ENCODE measurements at places on chromosomes 16 and 17. TPM values are rescaled to one million over a fixed set of nuclear protein-coding genes. Genes with fewer than 3 reads are reported as not detected.

Gene MSLN
- polyA plus RNA-seq = not detected

Gene CARD14
- polyA plus RNA-seq = not detected

Gene B9D1
- 66.0 TPM for polyA plus RNA-seq

DNA sequence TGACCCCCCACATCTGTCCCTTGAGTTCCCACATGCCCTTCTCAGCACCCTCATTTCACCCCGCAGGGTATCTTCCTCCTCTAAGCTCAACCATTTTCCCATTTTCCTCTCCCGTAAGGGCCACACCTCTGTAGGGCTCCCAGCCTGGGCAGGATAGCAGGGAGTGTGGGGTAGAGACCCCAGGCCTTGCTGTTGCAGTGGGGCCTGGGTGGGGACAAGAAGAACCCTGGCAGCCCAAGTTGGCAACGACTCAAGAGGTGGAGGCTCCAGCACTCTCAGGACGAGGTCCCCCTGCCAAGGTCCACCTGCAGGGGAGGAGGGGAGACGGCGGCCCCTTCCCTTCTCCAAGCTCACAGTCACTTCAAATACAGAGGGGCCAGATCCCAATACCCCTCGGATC, 2.0 kb upstream of the TMEM92 start:
- H3K4me3 ChIP-seq = no peak overlapping the region
- H3K36me3 ChIP-seq = no peaks in the 10 kb centered on the region
- H3K27me3 ChIP-seq = peaks cover 8% of the 10 kb centered on the region
- no peak for DNase-seq
- peaks cover 3% of the 10 kb centered on the region for H3K4me1 ChIP-seq

DNA sequence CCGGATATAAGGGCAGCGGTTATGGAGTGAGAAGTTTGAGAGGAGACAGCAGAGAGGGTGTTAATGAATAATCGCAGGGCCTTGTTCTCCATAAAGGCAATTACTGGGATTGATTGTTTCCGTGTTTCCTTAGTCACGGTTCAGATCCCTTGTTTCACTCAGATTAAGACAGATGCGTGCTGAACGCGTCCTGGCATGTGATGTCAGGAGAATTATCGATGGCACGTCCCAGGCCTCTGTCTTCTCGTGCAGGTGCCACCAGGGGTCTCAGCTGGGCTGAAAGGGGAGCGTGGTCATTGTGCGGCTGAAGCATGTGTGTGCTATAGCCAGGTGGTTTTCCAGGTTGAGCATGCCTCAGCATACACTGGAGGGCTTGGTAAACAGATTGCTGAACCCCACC, 142.4 kb upstream of the NOL11 start:
- H3K4me1 ChIP-seq = no peaks in the 10 kb centered on the region
- no peak for DNase-seq
- H3K4me3 ChIP-seq = no peak overlapping the region
- H3K27me3 ChIP-seq = no peaks in the 10 kb centered on the region

DNA sequence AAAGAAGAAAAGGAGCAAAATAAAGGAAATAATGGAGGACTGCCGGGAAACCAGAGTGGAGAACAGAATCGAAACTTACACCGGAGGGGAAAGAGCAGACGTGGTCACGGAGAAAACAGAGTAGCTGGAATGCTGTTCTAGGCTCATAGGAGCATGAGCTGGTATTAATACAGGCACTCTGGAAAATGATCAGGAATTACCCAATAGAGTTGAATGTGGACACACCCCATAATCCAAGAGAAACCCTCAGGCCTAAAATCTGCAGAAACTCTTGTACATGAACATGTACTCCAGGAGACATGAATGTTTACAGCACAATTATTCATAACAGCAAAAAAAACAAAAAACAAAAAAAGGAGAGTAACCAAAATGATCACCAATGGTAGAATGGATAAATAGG, 77.7 kb downstream of the RPH3AL start:
- H3K4me3 ChIP-seq = no peak overlapping the region
- no peaks in the 10 kb centered on the region for H3K36me3 ChIP-seq
- H3K27me3 ChIP-seq = no peaks in the 10 kb centered on the region
- H3K4me1 ChIP-seq = peaks cover 10% of the 10 kb centered on the region
- DNase-seq = no peak
- H3K27ac ChIP-seq = no peak overlapping the region

DNA sequence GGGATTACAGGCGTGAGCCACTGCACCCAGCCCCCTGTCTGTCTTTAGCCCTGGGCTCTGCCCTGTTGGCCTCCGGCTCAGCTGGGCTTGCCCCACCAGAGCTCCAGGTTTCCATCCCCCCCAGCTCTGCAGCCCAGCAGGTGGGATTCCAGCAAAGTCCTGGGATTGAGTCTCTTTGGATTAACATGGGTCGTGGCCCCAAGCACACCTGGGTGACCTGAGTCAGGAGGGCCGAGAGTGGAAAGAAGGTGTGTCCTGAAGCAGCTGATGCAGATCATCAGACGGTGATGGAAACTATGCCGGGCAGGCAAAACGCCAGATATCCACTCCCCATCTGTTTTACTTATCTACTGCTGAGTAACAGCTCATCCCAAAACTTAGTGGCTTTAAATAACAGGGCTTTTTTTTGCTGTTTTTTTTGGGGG, 72.5 kb downstream of the KNOP1 start:
- no peaks in the 10 kb centered on the region for H3K4me1 ChIP-seq
- no peak for DNase-seq
- H3K4me3 ChIP-seq = no peak overlapping the region
- H3K27me3 ChIP-seq = no peaks in the 10 kb centered on the region

GRCh38 chr17:2393174-2393953, 7.5 kb downstream of the MNT start:
- no peaks in the 10 kb centered on the region for H3K27me3 ChIP-seq
- H3K36me3 ChIP-seq = no peaks in the 10 kb centered on the region
- DNase-seq = peak; percentile 91
- peaks cover 37% of the 10 kb centered on the region for H3K4me1 ChIP-seq
- H3K4me3 ChIP-seq = peak overlapping the region; percentile 3
- H3K27ac ChIP-seq = peak overlapping the region; percentile 92

- H3K27me3 ChIP-seq = no peaks in the 10 kb centered on the region
- H3K4me1 ChIP-seq = peaks cover 42% of the 10 kb centered on the region
- DNase-seq = no peak
- peaks cover 10% of the 10 kb centered on the region for H3K36me3 ChIP-seq
- peak overlapping the region; percentile 62 for H3K27ac ChIP-seq
Measured at GRCh38 chr16:2036200-2036966, 9.7 kb downstream of the NHERF2 start.

DNA sequence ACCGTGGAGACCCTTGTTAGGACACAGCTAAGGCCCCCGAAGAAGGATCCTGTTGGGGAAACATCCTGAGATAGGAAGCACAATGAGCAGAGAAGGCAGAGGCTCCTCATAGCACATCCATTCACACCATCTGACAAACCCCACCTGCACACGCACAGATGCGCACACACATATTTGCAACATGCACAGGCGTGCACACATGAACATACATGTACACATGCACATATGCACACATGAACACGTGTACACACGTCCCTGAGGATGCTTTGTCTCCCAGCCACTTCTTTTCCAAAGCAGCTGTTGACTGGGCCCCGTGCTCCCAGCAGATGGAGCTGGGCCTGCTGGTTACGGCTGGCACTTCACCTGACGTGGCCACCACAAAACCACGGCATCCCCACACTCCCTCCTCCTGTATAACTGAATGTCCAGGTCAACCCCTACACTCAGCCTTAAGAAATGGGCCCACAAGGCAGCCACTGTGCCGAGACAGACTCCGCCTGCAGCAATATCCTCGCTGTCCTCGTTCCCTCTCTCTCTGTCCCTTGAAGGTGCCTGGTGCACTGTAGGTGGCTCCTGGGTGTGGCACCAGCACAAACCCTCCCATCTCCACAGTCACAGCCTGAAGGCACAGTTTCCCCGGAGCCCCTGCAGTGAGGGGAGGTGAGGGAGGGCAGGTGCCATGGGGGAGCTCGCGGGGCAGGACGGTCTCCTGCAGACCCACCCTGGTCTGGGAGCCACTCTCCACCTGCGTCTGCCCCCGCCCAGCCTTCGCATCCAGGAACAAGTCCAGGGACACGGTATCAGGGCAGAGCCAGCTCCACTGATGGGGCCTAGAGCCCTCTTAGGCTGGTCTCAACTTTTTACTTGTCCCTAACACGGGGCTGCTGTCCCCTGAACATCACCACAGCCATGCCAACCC, 183.0 kb downstream of the RBFOX3 start:
- no peak overlapping the region for H3K4me3 ChIP-seq
- H3K36me3 ChIP-seq = no peaks in the 10 kb centered on the region
- no peaks in the 10 kb centered on the region for H3K4me1 ChIP-seq
- no peak overlapping the region for H3K27ac ChIP-seq
- H3K27me3 ChIP-seq = no peaks in the 10 kb centered on the region

- H3K27ac ChIP-seq = peak overlapping the region; percentile 44
- H3K4me3 ChIP-seq = peak overlapping the region; percentile 51
- peak; percentile 48 for DNase-seq
- H3K4me1 ChIP-seq = peaks cover 38% of the 10 kb centered on the region
- H3K27me3 ChIP-seq = no peaks in the 10 kb centered on the region
- H3K36me3 ChIP-seq = no peaks in the 10 kb centered on the region
Measured at GRCh38 chr17:44005527-44006271, 1.3 kb downstream of the NAGS start.

DNA sequence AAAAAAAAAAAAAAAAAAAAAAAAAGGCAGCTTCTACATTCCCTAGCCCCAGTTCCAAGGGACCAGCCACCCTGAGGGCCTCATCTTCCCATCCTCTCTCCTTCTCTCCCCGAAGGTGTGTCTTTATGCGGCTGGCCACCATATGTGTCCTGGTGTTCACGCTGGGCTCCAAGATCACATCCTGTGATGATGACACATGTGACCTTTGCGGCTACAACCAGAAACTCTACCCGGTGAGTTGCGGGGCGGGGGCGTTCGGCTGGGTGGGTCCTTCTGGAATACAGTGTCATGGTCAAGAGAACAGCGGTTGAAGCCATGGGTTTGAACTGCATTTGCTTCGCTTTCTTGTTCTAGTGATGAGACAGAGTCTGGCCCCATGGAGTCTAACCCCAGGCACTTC, 22.6 kb upstream of the COQ7 start:
- no peaks in the 10 kb centered on the region for H3K36me3 ChIP-seq
- H3K4me1 ChIP-seq = no peaks in the 10 kb centered on the region
- no peaks in the 10 kb centered on the region for H3K27me3 ChIP-seq
- no peak for DNase-seq
- H3K27ac ChIP-seq = no peak overlapping the region

DNA sequence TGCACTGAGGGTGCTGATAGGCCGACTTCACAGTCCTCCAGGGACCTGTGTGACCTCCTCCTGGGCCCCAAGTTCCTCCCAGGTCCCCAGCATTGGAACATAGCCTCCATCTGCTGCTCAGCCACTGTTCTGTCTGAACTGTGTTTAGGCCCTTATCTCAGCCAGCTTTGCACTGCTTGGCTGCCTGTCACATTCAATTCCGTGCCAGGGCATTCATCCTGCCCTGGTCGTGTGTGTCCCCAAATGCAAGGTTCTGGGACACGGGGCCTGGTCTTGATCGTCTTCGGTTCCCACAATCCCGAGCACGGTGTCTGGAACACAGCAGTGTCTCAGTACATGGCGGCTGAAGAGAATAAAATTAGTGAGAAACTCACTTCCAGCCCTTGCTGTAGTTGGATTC, 69.9 kb upstream of the NFAT5 start:
- H3K4me3 ChIP-seq = no peak overlapping the region
- H3K4me1 ChIP-seq = no peaks in the 10 kb centered on the region
- peaks cover 2% of the 10 kb centered on the region for H3K27me3 ChIP-seq
- no peak overlapping the region for H3K27ac ChIP-seq

GRCh38 chr17:82372249-82373071, 895 bp downstream of the UTS2R start:
- no peaks in the 10 kb centered on the region for H3K4me1 ChIP-seq
- H3K4me3 ChIP-seq = no peak overlapping the region
- no peak for DNase-seq
- no peaks in the 10 kb centered on the region for H3K36me3 ChIP-seq

DNA sequence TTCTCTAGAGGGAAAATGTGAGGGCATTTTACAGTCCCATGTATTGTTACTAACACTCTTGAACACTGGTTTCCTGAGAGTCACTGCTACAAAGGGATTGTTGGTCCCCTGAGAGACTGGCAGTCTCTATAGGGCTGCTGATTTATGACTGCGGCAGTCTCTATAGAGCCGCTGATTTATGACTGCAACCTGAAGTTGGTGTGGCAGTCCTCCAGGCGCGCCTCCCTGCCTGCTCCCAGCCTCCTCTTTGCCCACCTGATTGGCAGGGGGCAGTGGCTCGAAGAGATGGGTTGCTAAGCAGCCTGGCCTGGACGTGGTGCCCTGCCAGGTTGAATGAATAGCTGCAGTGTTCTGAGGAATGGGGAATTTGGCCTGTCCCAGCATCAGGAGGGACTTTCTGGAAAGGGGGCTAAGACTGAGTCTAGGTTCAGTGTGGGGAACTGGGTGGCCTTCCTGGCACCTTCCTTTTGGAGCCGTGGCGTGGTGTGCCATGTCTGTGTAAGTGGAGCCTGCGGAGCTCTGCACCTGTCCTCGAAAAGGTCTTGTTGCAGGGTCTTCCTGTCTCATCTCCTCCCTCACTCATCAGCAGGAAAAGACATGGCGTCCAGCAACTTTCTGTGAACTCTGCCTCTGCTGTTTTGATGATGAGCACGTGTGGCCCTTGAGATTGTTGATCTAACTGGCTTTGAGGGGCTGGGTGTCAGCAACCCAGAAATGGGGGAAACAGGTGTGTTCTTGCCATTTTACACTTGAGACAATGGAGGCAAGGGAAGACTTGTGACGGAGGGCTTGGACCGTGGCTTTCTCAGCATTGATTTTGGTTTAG, 24.9 kb downstream of the SAP30BP start:
- DNase-seq = no peak
- H3K27ac ChIP-seq = peak overlapping the region; percentile 80
- H3K4me3 ChIP-seq = no peak overlapping the region
- H3K4me1 ChIP-seq = peaks cover 79% of the 10 kb centered on the region

DNA sequence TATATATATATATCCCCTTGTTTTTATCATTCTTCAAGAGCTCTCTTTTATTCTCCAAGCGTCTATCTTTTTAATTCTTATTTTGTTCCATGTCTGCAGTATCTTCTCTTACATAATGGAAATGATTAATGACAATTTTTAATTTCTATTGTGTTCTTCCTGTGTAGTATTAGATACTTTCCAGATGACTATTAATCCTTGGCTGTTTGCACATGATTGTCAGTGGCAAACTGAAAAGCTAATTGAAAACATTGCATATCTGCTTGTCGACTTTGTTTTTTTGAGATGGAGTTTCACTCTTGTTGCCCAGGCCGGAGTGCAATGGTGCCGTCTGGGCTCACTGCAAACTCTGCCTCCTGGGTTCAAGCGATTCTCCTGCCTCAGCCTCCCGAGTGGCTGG, 124.7 kb downstream of the BCAS3 start:
- no peak for DNase-seq
- no peaks in the 10 kb centered on the region for H3K27me3 ChIP-seq
- H3K4me3 ChIP-seq = no peak overlapping the region
- H3K27ac ChIP-seq = no peak overlapping the region
- no peaks in the 10 kb centered on the region for H3K36me3 ChIP-seq
- H3K4me1 ChIP-seq = no peaks in the 10 kb centered on the region

Measured in endothelial cell of umbilical vein (primary cell).